T-helper 2 cell (primary cell): ENCODE measurements at places on chromosomes 1 and 21.

DNA sequence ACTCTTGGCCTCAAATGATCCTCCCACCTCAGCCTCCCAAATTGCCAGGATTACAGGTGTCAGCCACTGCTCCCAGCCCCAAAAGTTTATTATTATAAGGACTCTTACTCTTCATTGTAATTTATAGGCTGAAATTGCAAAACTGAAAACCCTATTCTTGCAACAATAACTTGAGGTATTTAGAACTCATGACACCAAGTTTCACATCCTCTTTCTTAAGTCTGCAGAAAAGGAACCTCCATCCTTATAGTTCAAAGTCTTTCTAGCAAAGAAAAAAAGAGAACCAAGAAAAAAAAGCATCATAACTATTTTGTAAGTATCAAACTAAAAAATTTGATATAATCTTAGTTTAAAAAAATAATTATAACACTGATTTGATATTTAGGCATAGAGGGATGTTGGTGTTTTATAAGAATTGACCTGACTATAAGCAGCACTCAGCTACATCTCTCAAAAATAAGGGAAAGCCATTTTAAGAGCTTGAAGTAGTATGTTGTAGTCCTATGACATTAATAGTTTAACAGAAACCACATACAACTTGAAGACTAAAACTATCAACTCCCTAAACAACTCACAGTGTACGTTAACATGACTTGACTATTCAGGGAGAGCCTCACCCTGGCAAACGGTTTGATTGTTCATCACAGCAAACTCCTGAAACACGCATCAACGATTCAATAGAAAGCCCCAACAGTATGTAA, 122.4 kb downstream of the AKT3 start:
- DNase-seq: no peak

DNA sequence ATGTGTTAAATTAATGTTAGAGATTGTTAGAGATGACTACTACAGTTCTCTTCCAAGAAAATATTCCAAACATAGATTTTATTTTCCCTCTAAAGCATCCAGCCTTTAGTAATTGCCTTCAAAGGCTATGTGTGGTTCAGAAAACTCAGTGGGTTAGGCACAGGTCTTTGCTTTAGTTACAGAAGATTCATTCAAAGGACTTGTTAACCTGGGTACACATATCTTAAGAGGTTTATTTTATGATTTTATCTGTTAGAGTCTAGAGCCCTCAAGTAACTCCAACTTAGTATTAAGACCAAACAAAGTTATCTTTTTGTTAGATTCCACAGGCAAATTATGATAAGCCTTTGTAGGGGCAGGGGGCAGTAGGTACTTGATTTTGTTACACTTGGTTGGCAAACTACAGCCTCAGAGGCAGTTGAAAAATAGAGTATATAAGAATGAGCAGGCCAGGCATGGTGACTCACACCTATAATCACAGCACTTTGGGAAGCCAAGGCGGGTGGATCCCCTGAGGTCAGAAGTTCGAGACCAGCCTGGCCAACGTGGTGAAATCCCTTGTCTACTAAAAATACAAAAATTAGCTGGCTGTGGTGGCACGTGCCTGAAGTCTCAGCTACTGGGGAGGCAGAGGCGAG, 37.9 kb downstream of the CXADR start:
- DNase-seq: no peak

DNA sequence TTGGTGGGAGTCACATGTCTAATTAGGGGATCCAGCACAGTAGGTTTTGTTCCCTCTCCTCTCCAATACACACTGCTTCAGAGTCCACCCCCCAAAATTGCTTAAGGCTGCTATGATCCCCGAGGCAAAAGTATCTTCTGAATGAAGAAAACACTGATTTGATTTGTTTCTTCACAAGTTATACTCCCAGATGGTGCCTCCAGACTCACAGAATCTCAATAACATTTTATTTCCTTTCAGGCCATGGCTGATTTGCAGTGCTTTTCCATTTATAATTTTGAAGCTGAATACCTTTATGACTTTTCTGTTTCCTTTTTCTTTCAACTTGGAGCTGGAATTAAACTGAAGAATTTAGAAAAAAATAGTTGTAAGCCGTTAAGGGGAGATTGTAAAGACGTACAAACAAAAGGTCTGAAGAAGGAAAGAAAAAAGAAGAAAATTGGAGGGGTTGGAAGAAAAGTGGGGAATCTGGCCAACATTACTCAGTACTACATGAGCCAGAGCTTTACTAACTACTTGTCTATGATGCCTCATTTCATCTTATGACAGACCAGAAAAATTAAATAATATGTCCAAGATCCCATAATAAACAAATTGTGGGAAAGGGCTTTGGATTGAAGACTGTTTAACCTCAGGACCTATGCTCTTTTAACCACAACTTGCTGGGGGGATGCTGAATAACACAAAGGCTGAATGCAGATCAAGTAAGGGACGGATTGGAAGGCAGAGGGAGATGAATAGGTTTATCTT, 75.9 kb downstream of the NUF2 start:
- no peak for DNase-seq

GRCh38 chr21:28580585-28580984, 412.1 kb downstream of the LTN1 start:
- DNase-seq: no peak

DNA sequence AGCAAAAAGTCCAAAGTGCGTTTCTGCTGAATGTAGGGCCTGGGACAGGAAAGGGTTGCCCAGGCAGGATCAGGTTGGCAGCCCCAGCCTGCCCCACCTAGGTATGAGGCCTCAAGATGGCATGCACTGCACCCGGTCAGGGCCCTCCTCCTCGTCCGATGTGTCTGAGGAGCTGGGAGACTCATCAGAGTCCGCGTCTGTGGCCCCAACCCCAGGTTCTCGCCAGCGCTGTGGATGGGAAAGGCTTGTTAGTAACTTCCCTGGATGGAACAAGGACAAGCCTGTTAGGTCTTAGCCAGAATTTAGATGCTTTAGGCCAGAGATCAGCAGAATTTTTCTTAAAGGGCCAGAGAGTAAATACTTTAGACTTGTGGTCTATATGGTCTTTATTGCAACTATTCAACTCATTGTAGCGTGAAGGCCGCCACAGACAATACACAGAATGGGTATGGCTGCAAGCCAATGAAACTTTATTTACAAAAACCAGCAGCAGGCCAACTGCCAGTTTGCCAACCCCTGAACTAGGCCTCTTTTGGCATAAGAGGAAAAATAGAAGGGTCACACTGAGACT, 12.4 kb downstream of the PEA15 start:
- no peak for DNase-seq
